ENCODE measurements at places on chromosomes 1 and 21. TPM values are rescaled to one million over a fixed set of nuclear protein-coding genes. Genes with fewer than 3 reads are reported as not detected.

- DNase-seq = no peak
These were observed 18.2 kb downstream of the RCAN1 start for GRCh38 chr21:34596561-34597271.

DNA sequence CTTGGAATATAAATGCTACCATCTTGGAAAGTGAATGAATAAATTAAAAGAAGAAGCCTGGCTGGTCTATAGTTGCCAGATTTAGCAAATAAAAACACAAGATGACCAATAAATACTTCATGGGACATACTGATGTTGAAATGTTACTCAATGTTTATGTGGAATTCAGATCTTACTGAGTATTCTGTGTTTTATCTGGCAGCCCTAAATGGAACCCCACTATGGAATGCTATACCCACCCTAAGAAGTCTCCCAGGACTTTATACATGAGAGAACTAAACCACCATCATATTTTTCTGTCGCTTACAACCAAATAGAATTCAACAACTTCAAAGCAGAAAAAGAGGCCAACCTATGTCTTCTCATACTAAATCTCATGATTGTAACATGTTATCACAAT, 177.6 kb upstream of the HMCN1 start:
- DNase-seq = no peak

DNA sequence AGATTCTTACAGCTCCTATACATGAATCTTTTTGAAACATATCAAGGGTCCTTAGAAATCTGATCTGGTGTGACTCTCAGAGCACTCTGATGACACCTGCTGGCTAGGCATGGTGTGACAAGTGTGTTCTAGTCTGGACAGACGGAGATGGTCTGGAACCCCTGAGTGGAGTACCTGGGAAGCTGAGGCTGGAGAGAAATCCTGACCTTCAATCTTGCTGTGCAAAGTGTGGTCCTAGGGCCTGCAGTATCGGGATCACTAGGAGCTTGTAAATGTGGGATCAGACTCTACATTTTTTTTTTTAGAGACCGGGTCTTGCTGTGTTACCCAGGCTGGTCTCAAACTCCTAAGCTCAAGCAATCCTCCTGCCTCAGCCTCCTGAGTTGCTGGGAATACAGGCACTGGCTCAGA, 78.6 kb upstream of the SOD1 start:
- peak; percentile 90 for DNase-seq

- DNase-seq = no peak
These were observed 52.4 kb downstream of the HNRNPR start for GRCh38 chr1:23291706-23292105.

NEGR1 gene
- 11.2 TPM for polyA plus RNA-seq

SYNC gene
- polyA plus RNA-seq = 1.9 TPM

GRCh38 chr1:241999026-241999425, at the start of gene MAP1LC3C:
Gene MAP1LC3C, minus strand, starts transcription at chr1:241999098. Its CDS starts 90 bp downstream, at chr1:241999008.
- no peak for DNase-seq

GRCh38 chr1:89987159-89987819, 7.6 kb upstream of the ZNF326 start:
- peak; percentile 91 for DNase-seq

All from brain (organoid and tissue), 16 donors.